ENCODE measurements at places on chromosomes 6 and 20. TPM values are rescaled to one million over a fixed set of nuclear protein-coding genes. Genes with fewer than 3 reads are reported as not detected.
A peak's percentile ranks its signal among the peaks of the same experiment; 100 is the strongest.

DNA sequence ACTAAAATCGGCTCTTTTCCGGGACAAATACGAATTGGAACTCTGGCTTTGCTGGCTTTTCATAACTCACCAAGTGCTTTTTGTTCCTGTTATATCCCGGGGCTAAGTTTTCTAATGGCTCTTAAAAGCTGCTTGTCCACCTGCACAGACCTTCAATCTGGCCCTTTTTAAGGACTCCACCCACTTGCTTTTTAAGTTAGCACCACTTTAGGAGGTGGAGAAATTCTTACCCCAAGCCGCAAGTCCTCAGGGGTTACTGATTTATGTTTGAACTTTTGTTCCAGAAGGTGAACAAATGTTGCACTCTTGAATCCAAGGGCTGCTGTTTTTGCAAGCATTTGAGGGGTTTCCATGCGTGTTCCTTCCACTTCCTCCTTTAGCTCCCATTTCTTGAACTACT is 37.8 kb downstream of the FAM184A start:
- no peak for DNase-seq

GRCh38 chr6:43869079-43869710 is 99.2 kb downstream of the VEGFA start:
- DNase-seq: no peak

DNA sequence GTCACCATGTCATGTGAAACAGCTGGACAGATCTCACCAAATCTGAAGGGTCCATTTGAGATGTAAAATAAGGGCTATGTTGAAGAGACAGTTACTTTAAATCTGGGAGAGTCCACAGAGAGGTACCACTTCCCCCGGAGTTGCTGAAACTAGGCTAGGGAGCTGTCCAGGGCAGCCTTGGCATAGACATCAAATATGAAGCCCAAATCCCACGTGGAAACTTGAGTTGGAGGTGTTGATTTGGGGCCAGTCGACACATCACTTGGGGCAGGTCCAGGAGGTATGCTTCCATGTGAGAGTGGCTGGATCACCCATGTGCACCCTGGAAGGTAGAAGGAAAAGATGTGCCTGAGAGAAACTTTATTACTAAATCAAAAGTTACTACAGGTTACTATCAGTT is 12.0 kb upstream of the SERPINB9 start:
- DNase-seq: no peak

- no peak for DNase-seq
These were observed 544.5 kb downstream of the MAFB start for GRCh38 chr20:40144581-40144980.

GRCh38 chr6:154923199-154923869 is 71.8 kb upstream of the TIAM2 start:
- DNase-seq: peak; percentile 14

Gene SLC35D3
- not detected for total RNA-seq

DNA sequence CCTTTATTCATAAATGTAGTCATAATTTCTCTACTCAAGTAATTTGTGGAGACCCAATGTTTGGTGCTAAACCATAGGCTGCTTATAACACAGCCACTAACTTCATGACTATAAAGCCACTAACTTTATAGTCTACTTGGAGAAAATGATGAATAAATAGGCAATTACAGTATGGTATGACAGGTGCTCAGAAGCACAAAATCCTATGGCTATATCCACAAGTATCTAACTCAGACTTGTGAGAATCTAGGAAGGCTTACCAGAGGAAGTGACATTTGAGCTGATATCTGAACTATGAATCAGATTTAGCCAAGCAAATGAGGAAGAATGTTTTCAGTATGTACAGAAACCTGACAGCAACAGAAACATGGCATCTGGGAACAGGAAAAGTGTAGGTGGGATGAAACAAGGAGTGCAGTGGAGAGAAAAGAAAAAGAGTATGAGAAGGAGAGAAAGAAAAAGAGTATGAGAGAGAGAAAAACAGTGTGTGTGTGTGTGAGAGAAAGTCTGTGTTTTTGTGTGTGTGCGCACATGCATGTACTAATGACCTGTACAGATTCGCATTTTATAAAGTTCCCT is 59.9 kb downstream of the REV3L start:
- no peak for DNase-seq

- DNase-seq: no peak
These were observed 246.5 kb upstream of the TBX18 start for GRCh38 chr6:85010865-85011264.

Gene HDDC2
- total RNA-seq: 65.4 TPM

DNA sequence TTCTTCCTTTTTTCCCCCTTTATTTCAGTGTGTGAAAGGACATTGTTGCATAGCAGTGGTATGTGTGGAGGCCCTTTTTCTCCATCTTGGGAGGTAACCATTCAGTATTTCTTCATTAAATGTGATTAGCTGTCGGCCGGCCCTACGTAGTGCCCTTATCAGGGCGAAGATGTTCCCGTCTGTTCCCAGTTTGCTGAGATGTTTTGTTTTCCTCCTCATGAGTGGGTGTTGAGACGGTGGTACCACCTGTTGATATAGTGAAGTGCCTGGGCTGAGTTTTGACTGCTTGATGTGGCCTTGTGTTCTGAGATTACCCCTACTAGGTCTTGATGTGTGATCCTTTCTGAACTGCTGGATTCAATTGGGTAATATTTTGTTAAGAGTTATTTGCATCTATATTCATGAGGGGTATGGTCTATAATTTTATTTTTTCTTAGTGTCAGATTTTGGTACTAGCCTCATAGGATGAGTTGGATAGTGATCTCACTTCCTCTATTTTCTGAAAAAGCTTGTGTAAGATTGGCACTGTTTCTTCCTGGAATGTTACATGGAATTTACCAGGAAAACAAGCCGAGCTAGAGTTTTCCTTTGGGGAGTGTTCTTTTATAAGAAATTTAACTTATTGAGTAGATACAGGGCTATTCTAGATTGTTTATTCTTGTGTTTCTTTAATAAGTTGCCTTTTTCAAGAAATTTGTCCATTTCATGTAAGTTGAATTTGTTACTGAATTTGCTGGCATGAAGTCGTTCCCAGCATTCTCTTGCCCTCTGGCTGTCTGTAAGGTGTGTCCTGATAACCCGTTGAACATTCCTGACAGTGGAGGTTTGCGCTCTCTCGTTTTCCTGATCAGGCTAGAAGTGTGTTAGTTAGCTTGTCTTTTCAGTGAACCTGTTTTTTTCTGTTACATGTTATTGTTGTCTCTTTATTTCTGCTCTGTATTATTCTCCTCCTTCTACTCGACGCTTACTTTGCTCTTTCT is 4.3 kb downstream of the MTG2 start:
- DNase-seq: no peak
